Activated CD4-positive, alpha-beta memory T cell treated with anti-CD3 and anti-CD28 coated beads, Interleukin-2, amount 10 ng/mL, durations not matched to agents 7 days and 5 days (primary cell): ENCODE measurements at places on chromosomes 16 and 17.

GRCh38 chr16:73150786-73151185 is 102.9 kb upstream of the ZFHX3 start:
- no peak for DNase-seq

DNA sequence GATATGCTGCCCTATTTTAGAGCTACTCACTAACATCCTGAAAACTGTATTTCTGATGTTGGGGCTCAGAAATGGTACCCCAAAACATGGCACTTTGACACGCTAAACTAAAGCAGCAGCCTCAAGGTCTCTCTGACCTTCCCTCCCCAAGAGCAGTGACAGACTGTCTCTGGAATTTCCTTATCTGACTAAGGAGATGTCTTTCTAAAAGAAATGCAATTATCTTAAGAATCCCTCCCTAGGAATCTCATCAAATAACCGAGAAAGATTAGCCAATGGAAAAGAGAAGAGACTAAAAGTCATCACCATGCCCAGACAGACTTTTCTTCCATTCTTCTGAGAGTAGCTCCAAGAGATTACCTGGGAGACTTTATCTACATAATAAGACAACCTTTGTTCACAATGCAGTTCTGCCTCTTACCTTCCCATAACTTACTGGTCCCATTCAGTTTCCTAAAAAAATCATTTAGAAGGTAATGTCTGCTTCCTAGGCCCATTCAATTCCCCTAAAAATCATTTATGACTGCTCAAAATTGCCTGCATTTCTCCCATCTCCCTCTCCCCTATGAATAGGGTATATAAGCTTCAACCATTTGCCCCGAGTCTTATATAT is 123.9 kb downstream of the CPPED1 start:
- DNase-seq: no peak

DNA sequence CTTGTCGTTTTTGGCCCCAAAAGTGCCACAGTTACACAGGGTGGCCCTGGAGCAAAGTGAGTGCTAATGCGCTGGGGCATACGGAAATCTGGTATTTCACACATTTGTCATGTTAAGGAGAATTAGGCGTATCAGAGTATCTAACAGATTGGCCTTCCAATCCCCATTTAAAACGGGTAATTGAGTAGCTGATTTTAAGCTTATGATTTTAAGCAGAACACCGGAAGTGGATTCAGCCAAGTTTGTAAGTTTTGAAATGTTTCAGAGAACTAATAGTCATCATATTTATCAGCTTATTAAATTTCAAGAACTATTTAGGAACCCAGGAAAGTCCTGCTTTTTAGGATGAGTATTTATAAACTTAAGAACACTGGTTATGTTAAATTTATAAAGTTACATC is 19.5 kb downstream of the LRRC75A start:
- DNase-seq: no peak

- peak; percentile 74 for DNase-seq
These were observed 10.9 kb downstream of the RARA start for GRCh38 chr17:40319651-40320540.

DNA sequence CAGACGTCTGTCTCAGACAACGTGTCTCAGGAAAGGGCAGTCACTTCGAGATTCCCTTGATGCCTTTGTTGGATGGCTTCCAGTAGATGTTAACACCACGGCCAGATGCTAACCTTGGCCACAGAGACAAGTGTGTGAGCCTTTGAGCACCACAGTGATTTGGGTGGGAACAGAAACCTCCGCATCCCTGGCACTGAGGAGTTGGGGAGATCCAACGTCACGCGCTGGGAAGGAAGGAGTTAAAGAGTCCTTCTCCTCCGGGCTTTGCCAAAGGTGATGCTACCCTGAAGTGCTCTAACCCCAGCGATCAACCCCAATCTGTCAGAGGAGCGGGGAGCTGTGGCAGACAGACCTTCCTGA is 3.0 kb upstream of the ABR start:
- no peak for DNase-seq
